Activated CD4-positive, CD25-positive, alpha-beta regulatory T cell treated with anti-CD3 and anti-CD28 coated beads, Interleukin-2, amount 50 U/mL, for 16 hours (primary cell): ENCODE measurements at places on chromosomes 12 and 14.

DNA sequence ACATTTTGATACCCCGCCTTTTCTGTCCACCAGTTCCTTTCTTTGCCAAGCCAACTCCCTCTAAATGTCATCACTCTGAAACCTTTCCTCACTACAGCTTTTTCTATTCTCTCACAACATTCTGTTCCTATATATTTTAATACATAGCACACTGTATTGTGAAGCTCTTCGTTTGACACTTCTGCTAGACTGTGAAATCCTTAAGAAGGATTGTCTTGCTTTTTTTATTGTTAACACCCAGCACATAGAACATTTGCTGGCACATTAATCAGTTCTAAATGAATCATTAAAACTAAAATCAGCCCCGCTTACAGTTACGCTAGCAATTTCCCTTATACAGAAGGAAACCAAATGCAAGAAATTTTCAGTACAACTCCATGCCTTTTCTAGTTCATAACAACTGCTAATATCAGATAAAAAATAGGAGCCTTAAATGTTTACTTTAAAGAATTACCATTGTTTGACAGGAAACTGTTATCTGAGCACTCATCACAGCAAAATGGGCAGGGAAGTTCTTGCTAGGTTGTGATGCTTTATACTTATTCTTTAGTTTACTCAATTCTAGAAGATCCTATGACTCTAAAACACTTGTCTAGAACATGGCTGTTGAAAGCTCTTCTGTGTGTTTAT lies 93.5 kb downstream of the PPP1R12A start:
- no peak for DNase-seq

GRCh38 chr12:14986449-14986848 lies 13.6 kb downstream of the PDE6H start:
- DNase-seq, result no peak

- no peak for DNase-seq
Observed at GRCh38 chr12:55044135-55044534, 24.4 kb downstream of the NEUROD4 start.

DNA sequence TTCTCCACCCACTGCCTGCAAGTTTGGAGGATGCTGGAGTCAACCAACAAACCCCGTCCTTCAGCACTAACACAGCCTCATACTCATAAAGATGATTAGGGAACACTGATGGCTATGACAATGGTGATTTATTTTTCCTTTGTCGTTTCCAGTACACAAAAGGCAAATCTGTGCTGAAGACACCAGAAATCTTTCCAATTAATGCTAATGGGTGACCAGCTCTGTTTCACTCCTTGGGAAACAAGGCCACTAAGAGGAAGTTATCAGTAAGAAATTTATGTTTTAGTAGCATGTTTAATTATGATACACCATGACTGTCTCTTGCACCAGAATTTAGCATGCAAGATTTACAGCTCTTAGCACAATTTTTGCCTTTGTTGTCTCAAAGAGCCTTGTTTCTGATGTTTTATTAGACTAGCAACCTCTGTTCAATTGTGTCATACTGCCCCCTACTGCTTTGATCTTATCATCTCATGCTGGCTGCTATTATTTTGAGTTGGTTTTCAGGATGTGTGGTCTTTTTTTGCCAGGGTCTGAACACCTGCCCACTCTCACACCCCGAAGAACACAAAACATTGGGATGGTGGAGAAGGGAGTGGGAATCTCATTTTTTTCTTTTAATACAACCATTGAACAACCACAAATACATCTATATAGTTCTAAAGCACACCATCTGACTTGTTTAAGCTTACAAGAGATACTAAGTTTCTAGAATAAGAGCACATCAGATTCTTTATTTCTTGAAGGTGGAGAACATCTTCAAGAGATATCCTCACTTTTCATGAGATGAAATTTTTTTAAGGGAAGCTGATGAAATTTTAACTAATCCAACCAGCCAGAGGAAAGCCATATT lies 160.9 kb downstream of the SPTSSA start:
- no peak for DNase-seq

GRCh38 chr12:89756585-89757398 lies 48.2 kb upstream of the ATP2B1 start:
- DNase-seq, result peak; percentile 8

DNA sequence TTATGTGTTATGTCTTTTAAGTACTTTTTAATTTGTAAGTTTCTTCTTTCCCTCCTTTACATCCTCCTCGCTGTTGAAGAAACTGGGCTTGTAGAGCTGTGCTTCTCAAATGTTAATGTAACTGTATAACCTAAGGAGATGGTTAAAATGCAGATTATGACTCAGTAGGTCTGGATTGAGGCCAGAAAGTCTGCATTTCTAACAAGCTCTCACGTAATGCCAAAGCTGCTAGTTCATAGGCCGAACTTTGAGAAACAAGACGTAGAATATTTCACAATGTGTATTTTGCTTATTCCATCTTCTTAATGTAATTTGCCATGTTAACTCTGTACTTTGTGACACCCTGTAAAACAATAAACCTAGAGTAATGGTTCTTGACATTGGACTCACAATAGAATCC lies 193.3 kb upstream of the SYT1 start:
- DNase-seq, result no peak

DNA sequence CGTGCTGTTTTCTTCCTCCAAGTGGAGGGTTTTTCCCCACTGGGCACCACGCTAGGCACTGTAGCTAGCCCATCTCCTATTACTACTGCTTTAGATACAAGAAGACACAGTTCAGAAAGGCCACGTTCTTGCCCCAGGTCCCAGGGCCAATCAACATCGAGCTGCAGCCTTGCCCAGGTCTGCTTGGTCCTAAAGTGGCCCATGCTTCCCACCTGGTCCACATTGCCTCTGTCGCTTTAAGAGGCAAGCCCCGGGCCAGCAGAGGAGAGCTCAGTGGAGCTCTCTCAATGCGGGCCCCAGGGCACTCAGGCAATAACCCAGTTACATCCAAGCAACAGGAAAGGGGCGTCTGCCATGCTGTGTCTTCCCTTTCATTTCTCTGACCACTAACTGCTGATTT lies 148.1 kb downstream of the CALM1 start:
- no peak for DNase-seq

DNA sequence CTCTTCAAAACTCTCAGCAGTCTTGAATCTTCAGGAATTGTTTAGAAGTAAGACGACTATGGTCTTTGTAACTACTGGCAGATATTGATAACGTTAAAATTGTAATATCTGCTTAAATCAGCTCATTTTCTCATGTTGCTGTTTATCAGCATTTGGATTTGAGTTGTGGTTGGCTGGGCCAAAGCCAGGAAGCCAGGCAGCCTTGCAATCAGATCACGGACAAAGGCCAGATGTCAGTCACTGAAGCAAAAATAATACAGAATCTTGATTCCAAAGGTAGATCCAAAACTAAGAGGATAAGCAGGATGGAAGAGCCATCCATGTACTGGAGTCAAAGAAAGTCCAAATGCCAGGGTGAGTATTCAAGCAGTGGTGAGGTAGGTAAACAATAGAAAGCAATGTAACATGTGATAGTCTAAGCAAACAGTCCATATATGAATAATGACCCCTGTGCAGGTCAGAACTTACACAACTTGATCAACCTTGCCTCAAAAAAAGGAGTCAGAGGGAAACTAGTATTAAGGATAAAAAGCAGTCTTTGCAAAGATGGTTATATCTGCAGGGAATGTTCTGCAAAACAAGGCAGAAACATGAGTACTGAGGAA lies 95.8 kb upstream of the RAP1B start:
- no peak for DNase-seq

DNA sequence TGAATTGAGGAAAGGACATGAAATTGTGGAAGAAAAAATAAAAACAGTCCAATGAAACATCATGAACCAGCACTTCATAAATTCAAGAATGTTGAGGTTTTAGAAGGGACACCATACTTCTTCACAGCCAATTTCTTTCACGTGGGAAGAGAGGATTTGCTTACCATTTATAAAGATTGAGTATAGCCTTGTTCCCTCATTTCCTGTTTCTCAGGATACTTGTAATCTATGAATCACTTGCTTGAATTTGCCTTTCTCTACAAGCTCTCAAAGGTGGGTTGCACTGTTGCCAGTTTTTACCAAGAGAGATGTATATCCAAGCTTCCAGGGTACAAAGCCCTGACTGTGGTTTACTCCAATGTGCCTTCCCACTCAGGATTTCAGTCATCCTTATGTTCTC lies 116.1 kb downstream of the DUSP6 start:
- DNase-seq, result no peak

- no peak for DNase-seq
Observed at GRCh38 chr14:43166163-43166562, 1340.9 kb downstream of the FSCB start.

- DNase-seq, result no peak
Observed at GRCh38 chr12:51209259-51209658, 8.6 kb downstream of the POU6F1 start.

- no peak for DNase-seq
Observed at GRCh38 chr14:93974833-93975232, 1.5 kb downstream of the ASB2 start.

- DNase-seq, result no peak
Observed at GRCh38 chr14:94051115-94051514, 25.0 kb downstream of the OTUB2 start.

GRCh38 chr12:46271863-46272262 lies 3.0 kb upstream of the SLC38A1 start:
- no peak for DNase-seq

DNA sequence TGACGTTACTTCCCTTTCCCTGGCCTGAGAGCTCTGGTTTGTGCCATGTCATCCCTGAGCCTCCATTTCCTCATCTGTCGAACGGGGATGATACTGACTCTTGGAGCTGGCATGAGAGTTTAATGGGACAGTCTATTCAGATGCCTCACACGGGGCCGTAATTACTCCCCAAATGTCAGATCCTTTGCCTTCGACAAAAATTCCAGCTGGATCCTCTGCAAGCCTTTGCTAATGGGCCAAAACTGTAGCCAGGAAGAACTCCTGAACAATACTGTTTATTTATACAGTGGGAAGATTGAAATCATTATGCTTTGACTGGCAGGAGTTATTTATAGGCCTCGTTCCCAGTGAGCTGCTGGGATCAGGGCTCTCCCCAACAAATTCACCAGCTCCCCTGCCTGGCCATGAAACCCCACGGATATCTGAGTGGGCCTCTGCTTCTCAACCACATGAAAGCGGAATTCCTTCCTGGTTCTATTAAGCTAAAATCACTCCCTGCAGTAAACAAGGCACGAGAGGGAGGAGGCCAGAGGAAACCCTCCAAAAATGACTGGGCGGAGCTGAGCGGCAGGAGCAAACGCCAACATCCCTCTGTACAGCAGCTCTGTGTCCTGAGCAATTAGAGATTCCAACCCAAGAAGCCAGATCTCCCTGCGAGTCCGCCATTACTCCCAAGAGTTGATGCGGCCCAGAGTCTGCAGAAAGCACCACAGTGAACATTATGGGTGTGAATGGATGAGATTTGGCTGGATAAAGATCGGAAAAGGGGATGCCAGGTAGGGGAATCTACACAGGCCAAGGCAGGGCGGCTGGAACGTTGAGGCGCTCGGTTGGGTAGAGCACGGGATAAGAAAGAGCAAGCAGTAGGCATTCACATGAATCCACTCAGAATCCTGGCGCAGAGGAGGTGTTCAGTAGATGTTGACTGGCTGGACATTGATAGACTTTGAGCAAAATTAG lies 326.1 kb downstream of the BCL11B start:
- no peak for DNase-seq

DNA sequence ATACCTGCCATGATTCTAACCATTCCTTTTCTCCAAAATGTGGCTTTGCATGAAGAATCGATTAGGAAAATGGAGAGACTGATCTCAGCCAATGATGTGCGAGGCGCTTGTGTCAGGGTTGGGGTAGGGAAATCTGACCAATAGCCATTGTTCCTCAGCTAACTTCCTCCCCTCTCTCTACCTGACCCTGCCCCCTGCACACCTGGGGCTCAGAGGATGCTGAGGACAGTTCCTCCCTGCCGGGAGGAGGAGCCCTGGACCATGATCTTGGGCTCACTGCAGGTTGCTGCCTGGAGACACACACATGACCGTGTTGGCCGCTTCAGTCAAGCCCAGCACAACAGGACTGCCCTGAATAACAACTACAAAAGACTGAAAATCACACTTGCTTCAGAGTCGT lies 119.8 kb upstream of the SFSWAP start:
- DNase-seq, result no peak

- DNase-seq, result no peak
Observed at GRCh38 chr14:61335049-61335448, 13.7 kb downstream of the PRKCH start.

DNA sequence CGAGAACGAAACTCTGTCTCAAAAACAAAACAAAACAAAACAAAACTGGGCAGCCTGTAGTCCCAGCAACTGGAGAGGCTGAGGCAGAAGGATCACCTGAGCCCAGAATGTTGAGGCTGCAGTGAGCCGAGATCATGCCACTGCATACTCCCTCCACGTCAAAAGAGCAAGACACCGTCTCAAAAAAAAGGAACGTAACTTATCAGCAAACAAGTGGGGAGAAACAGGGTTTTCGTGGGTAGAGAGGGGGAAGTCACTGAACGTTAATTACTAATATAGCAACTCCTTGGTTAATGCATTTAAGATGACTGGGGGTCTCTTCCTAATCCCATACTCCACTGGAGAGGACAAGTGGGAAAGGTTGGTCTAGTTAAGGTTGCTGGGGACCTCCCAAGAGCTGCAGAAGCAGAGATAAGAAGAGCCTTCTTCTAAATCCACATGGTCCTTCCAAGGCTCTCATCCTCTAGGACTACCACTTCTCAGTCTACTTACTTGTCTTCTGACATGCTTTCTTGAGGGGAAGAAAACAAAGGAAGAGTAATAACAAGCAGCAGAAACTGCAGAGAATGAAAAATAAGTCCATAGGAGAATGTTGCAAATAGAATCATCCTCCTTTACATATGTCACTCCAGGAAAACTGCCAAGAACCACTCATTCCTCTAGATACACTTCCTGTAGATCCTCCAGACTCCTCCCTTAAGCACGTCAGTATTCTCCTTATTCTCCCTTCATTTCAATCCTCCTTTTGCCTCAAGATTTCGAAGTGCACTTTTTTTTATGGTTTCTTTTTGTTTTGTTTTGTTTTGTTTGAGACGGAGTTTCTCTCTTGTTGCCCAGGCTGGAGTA lies 5.8 kb downstream of the NUMB start:
- DNase-seq, result no peak

GRCh38 chr14:103065861-103066260 lies 8.5 kb upstream of the CDC42BPB start:
- DNase-seq, result no peak

DNA sequence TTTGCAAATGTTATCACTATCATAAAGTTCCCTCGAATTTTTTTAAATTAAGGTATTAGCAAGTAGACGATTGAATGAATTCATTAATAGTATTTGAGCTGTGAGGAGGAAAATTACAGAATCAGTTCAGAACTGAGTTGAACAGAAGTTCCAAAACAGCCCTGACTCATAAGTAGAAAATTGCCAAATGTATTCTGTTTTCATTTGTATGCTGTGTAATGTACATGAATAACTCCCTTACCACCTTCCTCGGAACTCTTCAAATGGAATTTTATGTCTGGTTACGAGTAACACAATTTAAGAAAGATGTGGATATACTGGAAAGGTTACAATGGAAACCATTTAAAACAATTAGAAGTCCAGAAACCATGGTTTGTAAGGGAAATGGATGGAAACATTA lies 283.3 kb upstream of the FAR2 start:
- no peak for DNase-seq

- no peak for DNase-seq
Observed at GRCh38 chr14:51488569-51489220, 163.0 kb upstream of the FRMD6 start.

- no peak for DNase-seq
Observed at GRCh38 chr12:111248236-111249017, 120.5 kb downstream of the PHETA1 start.
